ENCODE measurements at places on chromosomes 1 and 21. TPM values are rescaled to one million over a fixed set of nuclear protein-coding genes. Genes with fewer than 3 reads are reported as not detected.

The NRIP1 gene
- 25.4 TPM for total RNA-seq

The ACBD6 gene
- 72.4 TPM for total RNA-seq

The DSTYK gene
- total RNA-seq = 24.9 TPM

The SPATA21 gene
- total RNA-seq = not detected

Data from fibroblast of lung (primary cell).